Stimulated activated CD4-positive, alpha-beta T cell treated with anti-CD3 and anti-CD28 coated beads, Interleukin-12 subunit alpha, Interleukin-12 subunit beta, amount 100 ng/mL, for 4 hours (primary cell): ENCODE measurements at places on chromosomes 3 and 15.

DNA sequence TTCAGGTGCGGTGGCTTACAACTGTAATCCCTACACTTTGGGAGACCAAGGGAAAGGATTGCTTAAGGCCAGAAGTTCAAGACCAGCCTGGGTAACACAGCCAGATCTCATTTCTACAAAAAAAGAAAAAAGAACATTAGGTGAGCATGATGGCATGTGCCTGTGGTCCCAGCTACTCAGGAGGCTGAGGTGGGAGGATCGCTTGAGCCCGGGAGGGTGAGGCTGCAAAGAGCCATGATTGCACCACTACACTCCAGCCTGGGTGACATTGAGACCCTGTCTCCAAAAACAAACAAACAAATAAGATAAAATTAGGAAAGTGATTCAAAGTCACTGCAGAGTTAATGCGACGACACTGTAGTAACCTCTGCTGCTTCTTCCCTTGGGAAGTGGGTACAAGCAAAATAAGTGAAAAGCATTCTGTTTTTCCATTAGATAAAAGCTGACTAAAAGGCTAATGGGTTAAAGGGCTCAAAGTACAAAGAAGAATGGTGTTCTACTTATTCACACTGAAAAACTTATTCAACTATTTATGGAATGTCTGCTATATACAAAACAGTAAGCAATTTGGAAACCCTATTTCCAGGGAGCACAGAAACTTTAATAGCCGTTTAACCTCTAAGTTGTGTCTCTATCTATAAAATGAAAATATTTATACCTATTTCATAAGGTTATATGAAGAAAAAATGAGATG is 8.0 kb upstream of the RPS27L start:
- no peak for DNase-seq

- peak; percentile 37 for DNase-seq
Observed at GRCh38 chr15:66673410-66674322, 28.4 kb upstream of the SMAD6 start.

GRCh38 chr3:64158334-64158733 is 66.9 kb downstream of the PRICKLE2 start:
- no peak for DNase-seq

GRCh38 chr3:158731938-158732855 is at the start of gene RARRES1:
Gene RARRES1 (minus strand): TSS chr3:158732457. CDS start chr3:158732415, 42 bp downstream.
- DNase-seq: peak; percentile 32

GRCh38 chr3:45647148-45647619 is 42.0 kb upstream of the SACM1L start:
- no peak for DNase-seq

DNA sequence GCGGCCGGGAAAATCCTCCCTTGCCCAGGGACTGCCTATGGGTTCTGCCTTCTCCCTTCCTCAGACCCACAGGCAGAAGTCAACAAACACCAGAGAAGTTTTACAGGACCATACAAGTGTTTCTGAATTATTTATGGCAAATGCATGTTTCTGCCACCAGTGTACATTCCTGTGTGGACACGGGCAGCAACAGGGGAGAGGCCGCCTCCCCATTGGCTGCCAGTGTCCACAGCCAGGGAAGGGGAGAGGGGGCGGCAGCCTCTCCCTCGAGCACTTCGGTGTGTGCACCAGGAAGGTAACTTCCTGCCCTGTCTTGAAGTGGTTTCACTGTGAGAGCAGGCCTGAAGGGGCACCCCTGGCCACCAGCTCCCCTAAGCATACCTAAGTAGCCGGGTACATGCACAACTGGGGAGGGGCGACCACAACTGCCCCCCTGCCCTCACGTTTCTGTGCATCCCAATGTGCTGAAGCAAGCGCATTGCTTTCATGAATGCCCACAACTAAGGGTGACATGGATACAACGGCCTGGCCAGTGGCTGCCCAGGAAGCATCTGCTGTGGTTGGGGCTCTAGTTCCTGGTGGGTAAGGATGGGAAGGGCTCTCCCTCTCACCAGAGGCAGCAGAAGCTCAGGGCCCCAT is 14.8 kb upstream of the SHISA5 start:
- DNase-seq: no peak

GRCh38 chr3:156987946-156988345 is 161.8 kb downstream of the LEKR1 start:
- DNase-seq: no peak

DNA sequence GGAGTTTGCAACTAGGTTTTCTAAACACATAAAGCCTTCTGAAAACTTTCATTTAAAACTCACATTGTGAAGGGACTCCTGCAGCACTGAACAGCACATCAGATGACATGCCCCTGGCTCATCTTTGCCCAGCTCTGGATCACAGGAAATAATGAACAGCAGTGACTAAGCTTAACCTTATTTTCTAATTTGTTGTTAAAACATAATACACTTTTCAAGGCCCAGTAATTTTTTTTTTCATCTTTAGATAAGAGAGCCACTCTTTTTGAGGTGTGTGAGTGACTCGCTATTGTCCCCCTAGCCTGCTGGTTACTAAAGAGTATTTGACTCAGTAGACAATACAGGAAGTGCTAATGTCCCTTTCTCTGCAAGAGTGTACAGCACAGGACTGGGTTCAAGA is 204.0 kb downstream of the OSBPL10 start:
- DNase-seq: no peak

- DNase-seq: no peak
Observed at GRCh38 chr3:138799822-138800221, 34.9 kb downstream of the PIK3CB start.

GRCh38 chr3:188394623-188395022 is 240.7 kb downstream of the LPP start:
- DNase-seq: no peak

DNA sequence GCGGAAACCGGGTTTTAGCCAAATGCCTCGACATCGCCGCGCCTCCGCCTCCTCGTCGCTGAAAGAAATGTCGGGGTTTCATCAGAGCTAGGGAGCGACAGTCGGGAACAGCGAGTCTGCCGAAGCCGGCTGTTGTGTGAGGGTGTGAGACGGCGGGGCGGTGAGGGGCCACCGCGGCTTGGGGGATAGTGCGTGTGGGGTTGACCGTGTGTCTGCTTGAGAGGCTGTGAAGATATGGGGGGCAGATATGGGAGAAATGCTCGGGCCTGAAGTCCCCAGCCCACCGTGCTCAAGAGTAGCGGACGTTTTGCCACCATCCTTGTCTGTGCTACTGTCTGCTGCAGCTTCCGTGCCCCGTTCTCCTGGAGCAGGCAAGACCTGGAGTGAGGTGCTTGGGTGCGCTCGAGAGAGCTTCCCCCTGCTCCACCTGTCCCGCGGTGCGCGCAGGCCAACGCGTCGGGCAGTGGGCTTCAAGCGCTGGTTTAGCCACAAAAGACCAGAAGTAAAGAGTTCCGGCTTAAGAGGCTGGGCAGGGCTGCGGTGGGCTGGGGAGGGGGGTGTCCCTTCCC is 716 bp upstream of the ISLR2 start:
- no peak for DNase-seq

DNA sequence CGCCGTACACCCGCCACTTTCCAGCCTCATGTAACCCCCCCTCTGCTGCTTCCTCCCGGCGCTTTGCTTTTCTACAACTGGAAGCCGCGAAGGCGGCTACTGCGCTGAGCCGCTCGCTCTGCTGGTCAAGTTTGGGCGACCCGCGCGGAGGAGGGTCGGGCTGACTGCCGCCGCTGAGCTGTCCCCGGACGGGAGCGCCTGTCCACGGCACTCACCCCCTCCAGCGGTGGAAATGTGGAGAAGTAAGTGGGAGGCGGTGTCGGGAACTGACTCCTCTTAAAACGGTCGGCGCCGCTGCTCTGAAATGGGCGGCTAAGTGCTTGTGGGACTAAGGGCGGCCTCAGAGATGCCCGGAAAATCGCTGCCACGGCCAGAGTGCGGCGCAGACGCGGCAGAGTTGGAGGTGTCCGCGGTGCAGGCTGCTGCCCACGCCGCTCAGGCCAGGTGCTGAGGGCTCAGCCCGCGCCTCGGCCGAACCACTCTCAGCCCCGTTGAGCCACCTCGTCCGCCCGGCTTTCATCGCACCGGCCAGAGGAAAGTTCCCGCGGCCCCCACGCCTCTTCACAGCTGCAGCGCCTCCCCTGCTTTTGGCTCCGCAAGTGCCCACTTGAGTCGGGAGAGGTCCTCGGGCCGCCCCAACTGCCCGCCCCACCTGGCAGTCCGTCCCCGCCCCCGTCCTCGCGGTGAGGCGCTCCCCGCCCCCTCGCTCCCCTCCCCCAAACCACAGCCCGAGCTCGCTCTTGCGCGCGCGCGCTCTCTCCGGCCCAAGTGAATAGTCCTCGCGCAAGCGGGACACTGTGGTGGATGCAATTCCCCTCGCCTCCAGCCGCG is at the start of gene EPHA6:
EPHA6 (plus strand) TSS at position 775 of the 831 bp plus-strand sequence.
- DNase-seq: no peak

DNA sequence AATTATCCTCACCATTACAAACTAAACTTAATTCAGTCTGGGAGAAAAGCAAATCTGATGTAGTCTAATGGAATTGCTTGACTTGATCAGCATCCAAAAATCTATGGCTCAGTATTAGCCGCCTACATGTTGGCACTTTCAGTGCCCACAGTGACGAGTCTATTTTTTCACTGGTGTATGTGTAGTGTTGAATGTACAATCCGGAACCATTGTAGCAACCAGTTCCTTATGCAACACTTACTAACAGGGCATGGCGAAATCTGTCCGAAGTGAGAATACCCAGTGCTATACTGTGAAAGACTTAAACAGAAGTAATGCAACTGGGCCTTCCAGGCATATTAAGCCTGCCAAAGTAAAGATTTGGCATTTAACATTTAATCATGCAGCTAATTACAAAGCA is 18.6 kb downstream of the LRRN1 start:
- DNase-seq: no peak
